Bone marrow (tissue), 2 donors: ENCODE measurements at places on chromosomes 2 and 18.

- no peak for DNase-seq
Observed at GRCh38 chr2:241035818-241036396, 37.5 kb downstream of the SNED1 start.

DNA sequence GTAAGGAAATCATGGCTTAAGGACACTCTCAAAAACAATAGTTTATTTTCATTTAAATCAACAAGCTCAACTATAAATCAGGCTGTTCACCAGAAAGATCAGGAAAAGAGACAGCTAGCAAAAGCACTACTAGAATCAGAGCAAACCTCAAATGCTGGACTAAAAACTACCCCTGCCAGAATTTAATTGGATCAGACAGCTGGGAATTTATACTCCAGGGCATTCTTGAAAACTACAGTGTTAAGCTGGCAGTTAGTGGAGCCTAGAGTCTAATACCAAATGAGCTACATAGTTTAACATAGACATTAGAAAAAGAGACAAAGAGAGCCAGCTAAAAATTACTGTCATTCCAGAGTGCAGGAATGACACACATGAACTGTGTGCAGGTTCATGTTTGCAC is 1016.4 kb upstream of the CRIM1 start:
- no peak for DNase-seq

DNA sequence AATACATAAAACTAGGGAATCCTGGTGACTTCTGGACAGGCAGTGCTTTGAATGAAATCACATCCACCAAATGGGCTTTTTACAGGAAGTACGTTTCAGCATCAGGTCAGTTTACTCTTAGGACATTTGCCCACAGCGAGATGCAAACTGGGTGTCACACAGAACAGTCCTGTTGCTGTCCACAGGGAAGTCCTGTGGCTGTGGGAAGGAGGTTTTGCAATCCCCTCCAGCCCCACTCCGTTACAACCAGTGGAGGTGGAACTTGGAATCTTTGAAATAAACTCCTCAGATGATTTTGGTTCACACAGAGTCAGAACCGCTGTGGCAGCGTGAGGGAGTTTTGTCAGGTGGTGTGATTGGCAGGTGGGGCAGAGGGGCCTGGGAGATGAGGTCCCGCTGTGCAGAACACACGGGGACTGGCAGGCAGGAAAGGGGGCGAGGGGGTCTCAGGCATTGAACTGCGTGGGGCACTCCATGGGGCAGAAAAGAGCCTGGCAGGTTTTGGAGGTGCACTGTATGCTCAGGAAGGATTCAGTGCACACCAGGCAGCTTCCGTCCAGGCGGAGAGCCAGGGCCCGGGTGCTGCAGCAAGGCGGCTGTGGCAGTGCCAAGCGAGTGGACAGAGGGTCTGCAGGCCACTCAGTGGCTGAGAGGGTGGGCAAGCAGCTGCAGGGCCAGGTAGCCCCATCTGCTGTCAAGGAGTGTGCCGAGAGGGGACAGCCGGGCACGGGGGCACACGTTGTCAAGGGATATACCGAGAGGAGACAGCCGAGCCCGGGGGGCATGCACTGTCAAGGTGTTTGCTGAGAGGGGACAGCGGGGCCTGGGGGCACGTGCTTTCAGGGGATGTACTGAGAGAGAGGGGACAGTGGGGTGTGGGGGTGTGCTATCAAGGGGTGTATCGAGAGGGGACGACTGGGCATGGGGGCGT is 148.7 kb downstream of the LDLRAD4 start:
- no peak for DNase-seq

DNA sequence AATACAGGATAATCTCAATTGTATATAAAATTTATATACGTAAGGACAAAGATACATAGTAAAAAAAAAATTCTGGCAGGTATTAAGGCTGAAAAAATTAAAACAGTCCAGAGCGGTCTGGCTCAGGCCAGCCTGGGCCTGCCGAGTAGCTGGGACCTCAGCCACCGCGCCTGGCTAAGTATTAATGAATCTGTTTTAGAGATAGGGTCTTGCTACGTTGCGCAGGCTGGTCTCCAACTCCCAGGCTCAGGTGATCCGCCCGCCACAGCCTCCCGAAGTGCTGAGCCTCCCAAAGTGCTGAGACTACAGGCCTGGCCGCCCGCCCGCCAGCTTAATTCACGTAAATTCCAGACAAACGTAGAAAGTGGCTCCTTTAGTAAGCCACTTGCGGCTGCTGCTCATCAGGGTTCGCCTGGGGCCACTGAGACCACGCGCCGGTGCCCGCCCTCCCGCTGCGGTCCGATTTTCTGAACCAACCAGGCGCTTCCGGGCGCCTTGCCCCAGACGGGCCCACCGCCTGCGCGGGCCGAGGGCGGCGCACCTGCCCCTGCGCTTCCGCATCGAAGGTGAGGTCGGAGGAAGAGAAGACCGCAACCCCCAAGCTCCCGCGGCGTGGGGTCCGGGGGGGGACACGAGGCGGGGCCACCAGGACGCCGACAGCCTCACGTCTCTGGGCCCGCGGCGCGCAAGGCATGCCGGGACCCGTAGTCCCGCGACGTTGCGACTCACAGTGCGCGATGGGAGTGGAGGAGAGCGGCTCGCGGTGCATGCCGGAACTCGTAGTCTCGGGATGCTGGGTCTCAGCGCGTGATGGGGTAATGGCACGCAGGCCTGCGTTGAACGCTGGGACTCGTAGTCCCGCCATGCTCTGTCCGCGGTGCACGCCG is 695 bp upstream of the CTDP1 start:
- DNase-seq: no peak

- DNase-seq: no peak
Observed at GRCh38 chr2:196018037-196018436, 50.6 kb downstream of the DNAH7 start.

GRCh38 chr2:134275058-134275862 is 21.4 kb downstream of the MGAT5 start:
- no peak for DNase-seq
